T-helper 1 cell (primary cell): ENCODE measurements at places on chromosomes 5 and 9.

GRCh38 chr9:72486594-72486955 lies 34.8 kb upstream of the TMC1 start:
- DNase-seq = no peak

DNA sequence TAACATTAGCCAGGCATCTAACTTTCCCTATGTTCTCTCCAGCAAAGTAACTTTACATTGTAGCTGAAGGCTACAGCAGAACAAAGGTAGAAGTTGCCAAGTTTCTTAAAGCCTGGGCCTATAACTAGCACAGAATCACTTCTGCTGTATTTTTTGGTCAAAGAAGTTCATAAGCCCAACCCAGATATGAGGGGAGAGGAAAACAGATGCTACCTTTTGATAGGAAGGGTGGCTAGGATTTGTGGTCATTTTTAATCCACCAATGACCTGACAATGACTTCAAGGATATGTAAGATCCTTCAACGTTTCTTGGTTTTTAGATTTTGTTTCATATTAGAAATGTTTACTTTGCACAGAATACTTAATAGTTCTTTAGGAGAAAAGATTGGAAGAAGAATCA lies 64.2 kb upstream of the RANBP3L start:
- no peak for DNase-seq

DNA sequence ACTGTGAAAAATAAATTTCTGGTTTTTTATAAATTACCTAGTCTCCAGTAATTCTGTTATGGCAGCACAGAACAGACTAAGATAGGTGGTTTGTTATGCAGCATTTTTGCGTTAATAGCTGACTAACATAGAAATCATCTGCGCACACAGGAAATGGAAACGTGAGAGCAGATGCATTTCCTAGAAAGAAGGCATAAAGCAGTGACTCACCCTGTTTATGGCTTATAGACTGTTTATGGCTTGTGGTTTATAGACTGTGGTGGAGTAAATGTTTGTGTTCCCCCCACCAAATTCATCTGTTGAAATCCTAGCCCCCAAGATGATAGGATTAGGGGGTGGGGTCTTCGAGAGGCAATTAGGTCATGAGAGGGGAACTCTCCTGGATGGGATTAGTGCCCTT lies 18.3 kb upstream of the OSMR start:
- DNase-seq = peak; percentile 83

DNA sequence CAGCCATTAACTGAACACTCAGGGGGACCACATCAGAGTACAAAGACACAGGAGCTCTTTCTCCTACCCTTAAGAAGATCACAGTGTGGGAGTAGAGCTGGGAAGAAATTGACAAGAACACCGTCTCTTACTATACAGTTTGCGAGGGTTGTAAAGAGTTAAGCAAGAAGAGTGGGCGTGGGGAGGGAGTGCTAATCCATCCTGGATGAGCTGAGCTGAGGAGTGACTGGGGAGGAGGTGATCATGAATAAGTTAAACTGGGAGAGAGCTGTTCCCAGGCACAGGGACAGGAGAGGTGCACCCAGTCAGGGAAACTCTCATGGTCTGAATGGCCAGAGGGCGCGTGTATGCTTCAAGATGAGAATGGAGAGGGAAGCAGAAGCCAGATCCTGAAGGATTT lies 17.2 kb downstream of the TAF1L start:
- DNase-seq = no peak

DNA sequence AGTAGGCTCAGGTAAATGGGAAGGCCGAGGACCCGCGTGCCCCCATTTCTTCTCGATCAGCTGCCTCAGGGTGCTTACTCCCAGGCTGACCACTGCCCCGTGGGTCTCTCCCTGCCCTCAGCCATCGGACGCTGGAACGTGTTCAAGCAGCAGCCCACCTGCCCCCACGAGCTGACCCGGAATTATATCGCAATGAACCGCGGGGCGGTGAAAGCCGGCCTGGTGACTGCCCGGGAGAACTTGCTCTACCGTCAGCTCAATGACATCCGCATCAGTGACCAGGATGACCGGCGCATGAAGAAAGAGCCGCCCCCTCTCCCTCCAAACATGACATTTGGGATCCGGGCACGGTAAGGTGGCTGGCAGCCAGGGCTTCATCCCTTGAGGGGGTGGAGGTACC lies 83.2 kb upstream of the BARHL1 start:
- no peak for DNase-seq

- no peak for DNase-seq
Measured at GRCh38 chr9:122785269-122785668, 3.5 kb upstream of the OR5C1 start.

DNA sequence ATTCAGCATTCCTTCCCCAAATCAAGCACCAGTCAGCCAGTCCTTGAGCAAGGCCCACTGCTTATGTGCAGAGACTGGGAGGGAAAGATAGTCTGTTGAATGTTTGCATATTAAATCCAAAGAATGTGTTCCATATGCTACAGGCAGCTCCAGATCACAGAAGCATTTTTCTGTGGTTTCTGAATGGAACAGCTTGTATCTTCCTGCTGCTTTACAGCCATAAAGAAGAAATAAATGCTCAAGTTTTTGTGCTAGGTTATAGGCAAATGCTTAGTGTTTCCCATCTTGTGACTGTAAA lies 310.3 kb downstream of the TRIM36 start:
- DNase-seq = no peak

DNA sequence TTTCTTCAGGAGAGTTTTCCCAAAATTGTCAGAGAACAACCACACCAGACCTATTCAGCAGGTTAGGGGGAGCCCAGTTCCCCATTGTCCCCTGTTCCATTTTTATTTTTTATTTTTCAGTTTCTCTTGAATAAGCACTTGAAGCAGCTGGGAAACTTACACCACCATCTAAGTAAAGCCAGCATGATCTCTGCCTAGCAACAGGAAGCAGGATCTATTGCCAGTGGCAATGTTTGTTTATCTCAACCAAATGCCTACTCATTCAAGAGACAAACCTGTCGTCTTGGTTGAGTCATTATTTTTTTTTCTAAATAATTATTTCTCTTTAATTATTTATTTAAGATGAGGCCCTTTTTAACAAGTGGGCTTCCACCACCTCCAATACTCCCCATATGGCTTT lies 379.3 kb downstream of the PLK2 start:
- no peak for DNase-seq

- DNase-seq = no peak
Measured at GRCh38 chr5:106014262-106014661, 1656.5 kb downstream of the EFNA5 start.

- peak; percentile 95 for DNase-seq
Measured at GRCh38 chr9:7976167-7976755, 176.7 kb upstream of the DMAC1 start.

DNA sequence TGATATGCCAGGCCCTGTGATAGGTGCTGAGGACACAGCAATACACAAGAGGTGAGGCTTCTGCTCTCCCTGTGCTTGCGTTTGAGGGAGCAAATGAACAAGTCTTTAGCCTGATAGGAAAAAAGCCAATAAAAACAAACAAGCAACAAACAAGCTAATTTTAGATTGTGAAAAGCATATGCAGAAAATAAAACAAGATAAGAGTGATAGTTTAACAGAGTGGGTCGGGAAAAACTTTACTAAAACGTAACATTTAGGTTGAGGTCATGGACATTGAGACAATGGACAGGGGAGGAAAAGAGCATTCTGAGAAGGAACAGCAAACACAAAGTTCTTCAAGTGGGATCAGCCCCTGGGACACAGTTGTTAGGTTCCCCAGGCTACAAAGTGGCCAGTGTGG lies 4.3 kb downstream of the SMIM3 start:
- DNase-seq = no peak

DNA sequence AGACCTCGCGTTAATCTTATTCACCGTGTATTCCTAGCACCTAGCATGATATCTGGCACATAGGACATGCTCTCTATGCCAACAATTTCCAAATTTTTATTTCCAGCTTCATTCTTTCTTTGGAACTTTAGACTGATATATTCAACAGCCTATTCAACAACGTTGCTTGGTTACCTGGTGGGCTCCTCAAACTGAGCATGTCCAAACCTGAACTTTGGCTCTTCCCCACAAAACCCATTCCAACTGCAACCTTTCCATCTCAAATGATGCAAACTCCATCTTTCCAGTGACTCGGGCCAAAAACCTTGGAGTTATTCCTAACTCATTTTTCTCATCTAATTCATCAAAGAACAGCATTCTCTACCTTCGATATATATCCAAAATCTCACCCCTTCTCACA lies 525.2 kb downstream of the AGTPBP1 start:
- no peak for DNase-seq

DNA sequence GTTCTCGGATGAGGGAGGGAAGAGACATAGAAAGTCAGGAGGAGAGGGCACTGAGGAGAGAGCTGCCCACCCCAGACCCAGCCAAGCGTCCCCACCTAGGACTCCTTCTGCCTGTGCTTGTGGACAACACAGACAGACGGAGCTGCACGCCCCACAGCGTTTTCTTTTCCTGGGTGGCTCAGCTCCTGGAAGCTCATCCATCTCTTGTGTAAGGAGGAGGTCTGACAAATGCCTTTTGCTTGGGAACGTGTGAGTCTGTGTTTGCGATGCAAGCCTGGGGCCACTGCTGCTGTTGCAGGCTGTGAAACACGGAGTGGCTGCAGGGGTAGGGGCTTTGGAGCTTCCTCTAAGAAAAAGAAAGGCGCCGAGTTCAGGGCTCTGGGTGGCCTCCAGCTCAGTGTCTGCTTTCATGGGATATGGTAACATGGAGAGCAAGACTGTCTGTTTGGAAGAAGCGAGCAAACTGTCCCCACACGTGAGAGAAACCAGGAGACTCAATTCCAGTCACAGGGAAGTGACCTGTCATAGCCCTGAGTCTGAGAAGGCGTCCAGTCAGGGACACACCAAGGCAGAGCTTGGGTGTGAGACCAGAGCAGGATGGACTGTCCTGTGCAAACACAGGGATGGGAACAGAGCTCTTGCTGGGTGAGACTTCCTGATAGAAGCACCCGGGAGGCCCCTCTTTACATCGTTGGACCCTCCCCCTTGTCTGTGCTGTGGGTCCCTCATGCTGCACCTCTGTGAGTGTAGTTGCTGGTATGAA lies 42.7 kb downstream of the GADD45G start:
- DNase-seq = no peak

DNA sequence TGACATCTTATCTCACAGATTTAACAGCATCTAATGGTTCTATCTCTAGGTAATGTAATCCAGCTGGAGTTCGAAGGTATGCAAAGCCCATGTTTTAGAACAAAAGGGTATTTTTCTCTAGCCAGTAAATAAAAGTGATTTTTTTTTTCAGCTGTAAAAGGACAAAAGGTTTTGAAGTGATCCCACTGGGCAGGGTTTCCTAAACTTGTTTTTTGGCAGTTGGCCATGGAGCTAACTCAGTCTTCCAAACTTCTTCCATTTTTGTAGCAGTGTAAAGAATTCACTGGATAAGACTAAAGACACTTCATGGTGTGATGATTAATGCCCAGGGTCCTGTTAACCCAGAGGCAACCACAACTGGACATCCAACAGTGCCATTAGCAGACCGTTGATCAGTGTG lies 63.8 kb downstream of the TMEM252 start:
- DNase-seq = no peak

- DNase-seq = no peak
Measured at GRCh38 chr5:71589903-71590302, 2.8 kb downstream of the MCCC2 start.

DNA sequence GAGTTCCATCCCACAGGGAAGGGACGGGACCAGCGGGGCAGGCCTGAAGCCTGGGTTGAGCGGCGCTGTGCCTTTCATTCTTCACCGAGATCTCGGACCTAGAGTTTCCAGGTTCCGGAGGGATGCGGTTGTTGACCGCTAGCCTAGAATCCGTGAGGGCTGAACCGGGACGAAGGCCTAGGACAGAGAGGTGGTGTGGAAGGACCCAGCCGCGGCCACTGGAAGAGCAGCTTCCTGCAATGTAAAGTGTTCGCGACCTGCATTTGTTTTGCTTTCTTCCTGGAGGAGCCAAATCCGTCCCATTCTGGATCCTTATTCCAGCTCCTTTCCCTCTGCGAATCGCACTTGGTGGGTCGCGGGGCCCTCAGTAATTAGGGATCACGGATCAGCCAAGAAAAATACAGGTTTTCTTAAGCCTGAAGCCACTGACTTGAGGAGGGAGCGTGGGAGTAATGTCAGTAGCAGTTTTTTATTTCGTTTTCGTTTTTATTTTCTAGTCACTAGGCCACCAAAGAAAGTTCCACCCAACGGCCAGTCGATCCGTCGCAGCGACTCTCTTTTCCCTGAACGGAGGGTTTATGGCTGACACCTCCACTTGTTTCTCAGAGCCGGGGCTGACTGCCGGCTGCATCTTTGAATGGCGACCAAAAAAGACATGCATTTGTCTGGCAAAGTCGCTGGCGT lies 48.6 kb downstream of the ANXA2R start:
- no peak for DNase-seq

GRCh38 chr5:141870871-141871270 lies 7.3 kb downstream of the PCDH1 start:
- no peak for DNase-seq

DNA sequence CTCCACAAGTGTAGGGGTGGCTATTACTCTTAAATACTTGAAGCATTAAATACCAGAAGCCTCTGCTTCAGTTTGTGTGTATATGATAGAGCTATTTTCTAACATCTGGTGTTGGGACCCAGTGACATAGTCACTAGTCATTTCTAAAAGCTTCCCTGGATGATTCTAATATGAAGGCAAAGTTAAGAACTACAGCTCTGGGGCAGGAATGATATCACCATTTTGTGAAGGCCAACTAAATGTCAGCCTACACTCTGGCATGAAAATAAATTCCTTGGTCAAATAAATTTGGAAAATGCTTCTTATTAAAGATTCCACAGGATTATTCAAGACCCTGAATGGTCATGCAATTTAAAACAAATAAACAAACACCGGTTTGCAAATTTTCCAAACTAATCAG lies 197.7 kb downstream of the PLK2 start:
- no peak for DNase-seq

GRCh38 chr5:179768326-179769085 lies 25.3 kb upstream of the LTC4S start:
- DNase-seq = no peak

- DNase-seq = no peak
Measured at GRCh38 chr9:107513464-107514100, 24.0 kb upstream of the KLF4 start.

- DNase-seq = no peak
Measured at GRCh38 chr5:67290655-67291054, 94.1 kb upstream of the CD180 start.

- no peak for DNase-seq
Measured at GRCh38 chr5:123735384-123735783, 223.4 kb downstream of the CSNK1G3 start.

- no peak for DNase-seq
Measured at GRCh38 chr5:59654691-59655090, 238.8 kb downstream of the PDE4D start.

DNA sequence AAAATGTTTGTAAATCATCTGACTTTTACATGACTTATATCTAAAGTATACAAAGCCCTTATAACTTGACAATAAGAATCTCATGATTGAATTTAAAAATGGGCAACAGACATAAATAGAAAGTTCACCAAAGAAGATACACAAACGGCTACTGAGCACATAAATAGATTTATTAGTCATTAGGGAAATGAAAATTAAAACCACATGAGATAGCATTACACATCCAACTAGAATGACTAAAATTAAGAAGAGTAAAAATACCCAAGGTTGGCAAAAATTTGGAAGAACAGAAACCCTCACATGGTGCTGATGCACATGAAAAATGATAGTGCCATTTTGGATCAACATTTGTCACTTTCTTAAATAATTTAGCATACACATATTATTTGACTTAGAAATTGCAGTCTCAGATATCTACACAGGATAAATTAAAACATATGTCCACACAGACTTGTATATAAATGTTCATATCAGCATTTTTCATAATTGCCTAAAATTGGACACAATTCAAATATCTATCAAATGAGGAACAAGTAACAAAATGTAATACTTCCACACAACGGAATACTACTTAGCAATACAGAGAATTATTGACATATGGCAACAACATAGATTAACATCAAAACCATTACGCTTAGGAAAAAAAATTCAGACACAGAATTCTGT lies 359.1 kb upstream of the DAB2 start:
- no peak for DNase-seq
